CMK (cell line): ENCODE measurements at places on chromosomes 3 and 15.

DNA sequence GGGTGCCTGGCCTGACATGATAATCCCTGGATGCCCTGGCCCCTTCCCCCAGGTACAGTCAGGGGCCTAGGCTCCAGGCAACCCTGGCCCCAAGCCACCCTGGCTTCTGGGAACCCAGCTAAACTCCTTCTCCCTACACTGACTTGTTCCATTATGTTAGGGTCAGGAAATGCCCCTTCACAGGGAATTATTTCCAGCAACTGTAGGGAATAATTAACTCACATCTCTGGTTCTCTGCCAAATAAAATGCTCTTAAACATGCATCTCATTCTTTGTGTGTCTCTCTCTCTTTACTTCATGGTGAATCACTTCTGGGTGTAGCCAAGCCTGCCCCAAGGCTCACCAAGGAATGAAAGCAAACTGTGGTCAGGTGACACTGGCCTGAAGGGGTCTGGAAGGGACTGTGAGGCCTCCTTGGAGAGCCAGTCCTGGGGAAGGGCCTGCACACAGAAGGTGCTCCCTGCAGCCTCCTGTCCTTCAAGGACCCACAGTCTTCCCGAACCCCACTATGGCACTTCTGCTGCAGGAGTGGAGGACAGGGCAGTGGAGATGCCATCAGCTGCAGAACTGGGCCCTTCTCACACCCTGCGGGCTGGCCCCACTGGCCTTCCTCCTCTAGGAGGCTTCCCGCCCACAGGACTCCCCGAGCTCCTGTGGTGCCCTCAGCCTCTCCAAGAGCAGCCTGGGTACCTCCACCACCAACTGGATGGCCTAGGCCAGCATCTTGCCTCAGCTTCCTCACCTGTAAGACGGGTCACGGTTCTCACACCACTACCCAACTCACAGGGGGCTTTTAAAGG lies 17.6 kb downstream of the TKT start:
- DNase-seq = no peak

GRCh38 chr3:34260271-34261000 lies 462.0 kb downstream of the PDCD6IP start:
- no peak for DNase-seq

DNA sequence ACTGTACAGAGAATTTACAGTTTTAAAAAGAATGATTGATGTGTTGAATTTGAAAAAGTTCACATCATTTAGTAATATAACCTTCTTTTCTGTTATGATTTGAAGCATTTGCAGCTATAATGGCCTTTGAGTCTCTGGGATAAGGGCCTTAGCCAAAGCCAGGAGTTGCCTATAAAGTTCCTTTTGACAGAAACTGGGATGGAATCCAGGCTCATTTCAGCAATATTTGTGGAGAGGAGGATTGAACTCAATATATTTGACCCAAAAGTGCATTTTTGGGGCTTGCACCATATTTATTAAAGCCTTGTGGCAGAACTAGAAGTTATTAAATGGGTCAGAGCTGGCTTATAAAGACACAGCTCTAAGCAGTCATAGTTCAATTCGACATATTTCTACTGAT lies 348.7 kb upstream of the EPHA3 start:
- DNase-seq = no peak

- DNase-seq = no peak
Observed at GRCh38 chr3:77053795-77054194, 13.9 kb downstream of the ROBO2 start.

- DNase-seq = peak; percentile 5
Observed at GRCh38 chr15:62254137-62254934, 89.3 kb upstream of the C2CD4B start.
